ENCODE measurements at places on chromosomes 11 and 22.

- no peak for DNase-seq
These were observed 37.5 kb upstream of the NNMT start for GRCh38 chr11:114258696-114259095.

DNA sequence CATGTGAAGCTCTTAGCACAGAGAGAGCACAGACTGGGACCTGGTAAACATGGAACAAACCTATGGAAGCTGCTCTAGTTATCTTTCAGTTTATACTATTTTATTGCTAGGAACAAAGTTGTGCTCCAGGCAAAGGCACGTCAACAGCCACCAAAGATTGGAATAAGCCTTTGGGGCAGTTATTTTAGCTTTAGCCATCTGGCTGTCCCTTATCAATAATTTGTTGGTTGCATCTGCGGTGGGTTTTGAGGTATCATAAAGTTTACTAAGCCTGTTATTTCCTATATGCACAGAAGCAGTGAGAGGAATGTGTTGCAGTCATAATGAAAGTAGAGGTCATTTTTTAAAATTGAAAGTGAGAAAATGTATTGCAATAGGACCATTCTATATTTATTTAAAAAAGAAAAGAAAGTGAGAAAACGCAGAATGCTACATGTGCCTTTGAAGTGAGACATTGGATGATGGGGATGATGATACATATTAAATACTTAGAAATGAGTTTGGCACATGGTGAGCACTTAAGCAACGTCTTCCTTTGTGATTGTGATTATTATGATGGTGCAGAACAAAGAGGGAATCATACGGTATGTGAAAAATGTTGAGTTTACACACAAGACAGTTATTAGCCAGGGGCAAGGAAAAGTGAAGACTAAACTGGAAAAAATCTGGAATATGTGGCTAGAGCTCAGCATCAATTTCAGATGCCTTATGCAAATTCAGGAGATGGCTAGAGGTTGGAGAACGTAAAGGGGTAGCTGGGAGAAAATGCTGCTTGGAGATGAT, 58.3 kb downstream of the PRR5L start:
- peak; percentile 18 for DNase-seq

GRCh38 chr11:126945319-126945718, 55.3 kb downstream of the KIRREL3 start:
- no peak for DNase-seq

DNA sequence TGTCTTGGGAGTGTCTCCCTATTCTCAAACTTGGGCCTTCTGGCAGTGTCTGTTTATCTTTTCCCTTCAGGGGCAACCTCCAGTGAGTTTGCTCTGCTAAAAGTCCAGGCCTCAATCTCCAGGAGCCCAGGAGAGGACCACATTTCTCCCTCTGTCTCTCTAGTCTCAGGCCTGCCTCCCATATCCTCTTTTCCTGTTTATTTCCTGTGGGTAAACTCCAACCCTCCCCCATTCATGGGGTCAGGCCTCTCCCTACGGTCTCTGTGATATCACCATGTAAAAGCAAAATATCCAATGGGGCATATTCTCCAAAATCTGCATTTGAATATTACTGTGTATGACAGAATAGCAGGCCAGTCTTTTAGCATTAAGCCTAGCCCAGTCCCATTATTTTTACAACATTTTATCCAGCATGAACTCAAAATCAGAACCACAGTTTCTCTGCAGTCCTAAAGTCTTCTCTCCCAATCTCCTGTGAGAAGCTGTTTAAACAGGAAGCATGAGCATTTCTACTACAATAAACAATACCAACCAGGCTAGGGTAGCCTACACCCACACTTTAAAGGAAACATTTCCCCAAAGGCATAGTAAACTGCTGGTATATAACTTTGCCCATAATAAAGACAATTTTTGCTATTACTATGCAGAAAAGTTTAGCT, 18.0 kb upstream of the TMEM135 start:
- DNase-seq: no peak

GRCh38 chr11:26231252-26231661, 100.7 kb upstream of the ANO3 start:
- no peak for DNase-seq

GRCh38 chr11:124536520-124536919, 6.9 kb downstream of the OR8B12 start:
- no peak for DNase-seq

GRCh38 chr11:112784323-112785073, 176.7 kb upstream of the NCAM1 start:
- DNase-seq: no peak

DNA sequence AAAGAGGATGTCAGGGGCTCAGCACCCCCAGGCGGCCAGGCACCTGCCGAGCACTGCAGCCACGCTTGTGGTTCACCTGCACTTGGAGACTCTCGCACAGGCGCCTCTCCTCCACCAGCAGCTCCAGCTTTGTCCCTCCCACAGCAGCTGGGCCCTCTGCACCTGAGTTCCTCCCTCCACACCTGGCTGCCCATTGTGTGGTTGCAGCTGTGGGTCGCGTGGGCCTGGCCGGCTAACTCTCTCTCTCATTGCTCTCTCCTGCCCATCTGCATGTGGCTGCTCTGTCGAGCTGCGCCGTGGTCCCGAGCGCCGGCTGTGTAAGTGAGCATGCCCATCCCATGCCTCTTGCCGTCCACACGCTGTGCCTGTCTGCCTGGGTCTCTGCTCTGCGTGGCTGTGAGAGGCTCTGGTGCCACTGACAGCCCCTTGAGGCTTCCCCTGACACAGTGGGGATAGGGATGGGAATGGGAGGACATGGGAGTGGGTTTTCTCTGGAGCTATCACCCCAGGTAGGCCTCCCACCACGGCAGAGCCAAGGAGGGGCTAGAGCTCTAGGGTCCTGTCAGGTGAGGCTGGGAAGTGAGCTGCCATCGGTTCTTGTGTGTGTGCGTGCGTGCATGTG, 8.5 kb upstream of the ACR start:
- DNase-seq: no peak

GRCh38 chr11:13328286-13328685, 50.7 kb downstream of the BMAL1 start:
- no peak for DNase-seq

DNA sequence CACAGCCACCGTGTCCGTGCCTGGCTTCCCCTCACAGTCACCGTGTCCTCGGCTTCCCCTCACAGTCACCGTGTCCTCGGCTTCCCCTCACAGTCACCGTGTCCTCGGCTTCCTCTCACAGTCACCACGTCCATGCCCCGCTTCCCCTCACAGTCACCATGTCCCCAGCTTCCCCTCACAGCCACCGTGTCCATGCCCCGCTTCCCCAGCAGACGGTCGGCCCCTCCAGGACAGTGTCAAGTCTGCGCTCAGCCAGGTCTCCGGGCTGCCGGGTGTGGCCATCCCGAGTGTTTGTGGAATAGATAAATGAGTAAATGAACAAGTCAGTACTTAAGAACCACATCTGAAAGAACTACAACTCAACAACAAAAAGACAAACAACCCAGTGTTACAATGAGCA, 23.8 kb downstream of the WNT7B start:
- DNase-seq: no peak

DNA sequence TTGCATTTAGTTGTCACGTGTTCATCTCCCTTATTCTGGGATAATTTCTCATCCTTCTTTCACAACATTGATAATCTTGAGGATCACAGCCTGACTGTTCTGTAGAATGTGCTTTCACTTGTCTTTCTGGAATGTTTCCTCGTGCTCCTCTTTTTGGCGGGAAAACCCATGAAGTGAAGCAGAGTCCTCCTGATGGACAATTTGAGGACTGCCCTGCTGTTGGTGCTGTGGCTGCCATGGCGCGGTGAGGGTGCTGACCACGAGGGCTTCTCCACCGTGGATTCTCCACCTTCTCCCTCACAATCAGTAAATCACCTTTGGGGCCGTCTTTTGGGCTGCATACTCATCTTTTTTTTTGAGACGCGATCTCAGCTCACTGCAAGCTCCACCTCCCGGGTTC, 946.9 kb downstream of the BRD1 start:
- DNase-seq: no peak

GRCh38 chr11:61747192-61747966, 5.1 kb upstream of the MYRF start:
- DNase-seq: peak; percentile 40

GRCh38 chr11:30595934-30596333, 9.8 kb upstream of the MPPED2 start:
- DNase-seq: no peak

- DNase-seq: no peak
These were observed 11.6 kb downstream of the TST start for GRCh38 chr22:37007651-37008050.

DNA sequence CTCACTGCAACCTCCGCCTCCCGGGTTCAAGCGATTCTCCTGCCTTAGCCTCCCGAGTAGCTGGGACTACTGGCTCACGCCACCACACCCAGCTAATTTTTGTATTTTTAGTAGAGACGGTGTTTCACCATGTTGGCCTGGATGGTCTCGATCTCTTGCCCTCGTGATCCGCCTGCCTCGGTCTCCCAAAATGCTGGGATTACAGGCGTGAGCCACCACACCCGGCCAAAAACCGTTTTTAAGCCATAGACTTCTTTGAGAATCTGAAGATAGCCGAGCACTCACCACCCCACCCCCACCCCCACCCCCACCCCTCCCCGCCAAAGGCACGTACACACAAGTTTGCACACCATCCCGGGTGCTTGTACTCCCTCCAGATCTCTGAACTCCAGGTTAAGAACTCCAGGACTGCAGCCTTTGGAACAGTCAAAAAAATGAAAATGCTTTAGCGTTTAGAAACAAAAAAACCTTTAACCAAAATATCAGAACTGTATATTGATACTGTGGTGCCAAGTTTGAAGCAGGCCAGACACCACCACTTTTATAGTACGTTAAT, 1.5 kb downstream of the CRKL start:
- no peak for DNase-seq

DNA sequence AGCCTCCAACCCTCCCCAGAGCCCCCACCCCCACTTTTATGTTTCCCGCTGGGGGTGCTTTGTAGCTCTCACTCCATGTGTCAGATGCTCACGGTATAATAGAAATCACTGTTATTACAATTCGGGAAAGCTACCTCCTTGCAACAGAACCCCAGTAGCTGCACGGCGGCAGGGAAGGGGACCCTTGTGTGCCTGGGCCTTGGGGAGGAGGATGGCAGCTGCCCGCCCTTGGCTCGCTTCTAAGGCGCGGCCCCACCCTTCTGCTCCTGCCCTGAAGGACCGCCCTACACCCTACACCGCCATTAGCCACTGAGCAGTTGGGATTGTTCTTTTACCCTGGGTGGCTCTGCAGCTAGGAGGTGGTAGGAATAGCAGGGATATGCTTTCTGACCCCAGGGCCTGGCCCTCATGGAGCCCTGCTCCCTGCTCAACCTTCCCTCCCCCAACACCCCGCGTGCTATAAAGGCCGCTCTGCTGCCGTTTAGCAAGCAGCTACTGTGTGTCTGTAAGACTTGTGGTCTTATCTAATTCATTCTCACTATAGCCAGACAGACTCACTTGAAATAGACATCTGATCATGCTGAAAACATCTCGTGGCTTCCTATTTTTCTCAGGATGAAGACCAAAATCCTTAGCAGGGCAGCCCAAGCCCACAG, 219.7 kb downstream of the CEP164 start:
- no peak for DNase-seq

DNA sequence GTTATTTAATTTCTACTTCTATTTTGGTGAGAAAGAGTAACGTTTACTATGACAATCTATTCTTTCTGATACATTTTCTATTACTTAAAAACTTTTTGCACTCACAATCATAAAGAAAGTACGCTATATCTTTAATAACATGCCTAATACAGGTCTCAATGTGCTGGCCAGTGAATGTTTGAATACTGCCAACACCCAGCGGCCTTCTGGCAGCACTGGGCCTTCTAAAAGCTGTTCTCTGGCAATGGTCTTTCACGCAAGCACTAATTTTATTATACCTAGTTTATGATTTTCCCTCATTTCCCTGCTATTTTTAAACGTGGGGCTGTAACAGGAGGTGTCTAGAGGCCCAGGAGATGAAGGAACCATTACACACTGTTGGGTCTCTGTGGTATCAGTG, 349.8 kb upstream of the PITPNB start:
- no peak for DNase-seq

- DNase-seq: no peak
These were observed 531.9 kb upstream of the ISX start for GRCh38 chr22:34534101-34534500.

GRCh38 chr11:34613552-34614056, 7.3 kb upstream of the EHF start:
- DNase-seq: no peak

GRCh38 chr11:130813638-130814037, 102.6 kb downstream of the SNX19 start:
- DNase-seq: no peak

GRCh38 chr11:96037405-96037949, 113.6 kb upstream of the MTMR2 start:
- no peak for DNase-seq

GRCh38 chr22:44014241-44014640, 9.9 kb upstream of the PARVB start:
- DNase-seq: no peak

DNA sequence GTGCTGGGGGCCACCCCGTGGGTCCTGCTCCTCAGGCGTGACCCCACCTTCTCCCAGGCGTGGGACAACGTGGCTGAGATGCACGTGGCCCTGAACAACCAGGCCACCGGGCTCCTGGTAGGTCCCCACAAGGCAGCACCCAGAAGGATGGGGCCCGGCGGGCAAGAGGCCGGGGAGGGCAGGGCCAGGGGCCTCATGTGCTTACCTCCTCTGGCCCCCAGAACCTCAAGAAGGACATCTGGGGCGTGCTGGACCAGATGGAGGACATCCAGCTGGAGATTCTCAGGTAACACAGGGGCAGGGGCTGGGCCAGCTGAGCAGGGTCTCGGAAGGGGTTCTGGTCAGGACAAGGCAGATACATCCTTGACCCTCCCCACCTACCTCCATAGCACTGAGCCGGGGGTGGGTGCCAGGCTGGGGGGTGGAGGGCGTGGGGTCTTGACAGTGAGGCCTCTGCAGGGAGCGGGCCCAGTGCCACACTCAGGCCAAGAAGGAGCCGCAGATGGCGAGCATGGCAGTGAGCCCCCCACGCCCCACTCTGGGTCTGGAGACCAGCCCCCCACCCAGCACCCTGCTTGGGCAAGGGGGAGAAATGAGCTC, 186.3 kb downstream of the IGLL1 start:
- no peak for DNase-seq

- DNase-seq: no peak
These were observed 13.3 kb downstream of the MPST start for GRCh38 chr22:37032535-37033460.

GRCh38 chr11:88569342-88569741, 231.8 kb upstream of the CTSC start:
- DNase-seq: no peak

DNA sequence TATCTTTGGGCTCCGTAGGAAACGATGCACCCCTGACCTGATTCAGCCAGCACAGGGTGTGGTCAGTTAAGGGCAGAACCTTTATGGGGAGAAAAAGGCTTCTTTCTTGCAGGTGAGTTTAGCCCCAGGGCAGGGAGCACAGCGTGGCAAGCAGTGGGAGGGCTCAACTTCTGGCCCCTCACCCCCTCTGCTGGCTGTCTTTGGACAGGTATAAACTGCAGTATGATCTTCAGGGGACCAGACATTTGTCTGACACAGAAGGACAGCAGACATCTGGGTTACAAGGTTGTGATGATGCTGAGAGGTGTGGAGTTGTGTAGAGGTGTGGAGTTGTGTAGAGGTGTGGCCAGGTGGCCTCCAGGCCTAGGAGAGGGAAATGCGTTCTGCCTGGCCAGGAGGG, 324.0 kb upstream of the PLET1 start:
- DNase-seq: no peak
